AG04449 (cell line): ENCODE measurements at places on chromosomes 1 and 21.

DNA sequence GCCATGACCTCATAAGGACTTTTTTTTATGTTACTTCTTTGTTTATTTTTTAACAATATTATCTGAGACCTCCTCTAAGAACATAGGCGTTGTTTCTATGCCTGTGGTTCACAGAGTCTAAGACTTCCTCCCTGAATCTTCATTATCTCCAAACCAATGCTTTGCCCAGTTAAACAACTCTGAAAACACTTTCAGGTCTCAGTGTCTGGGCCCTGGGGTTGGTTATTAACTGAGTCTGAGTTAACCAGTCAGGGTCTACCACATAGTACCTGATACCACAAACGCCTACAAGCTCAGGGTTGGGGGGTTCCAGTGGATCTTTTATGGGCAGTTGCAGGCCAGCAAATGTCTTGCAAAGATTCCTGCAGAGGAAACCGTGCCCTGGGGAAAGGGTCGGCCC lies 138.2 kb downstream of the AJAP1 start:
- no peak for DNase-seq

DNA sequence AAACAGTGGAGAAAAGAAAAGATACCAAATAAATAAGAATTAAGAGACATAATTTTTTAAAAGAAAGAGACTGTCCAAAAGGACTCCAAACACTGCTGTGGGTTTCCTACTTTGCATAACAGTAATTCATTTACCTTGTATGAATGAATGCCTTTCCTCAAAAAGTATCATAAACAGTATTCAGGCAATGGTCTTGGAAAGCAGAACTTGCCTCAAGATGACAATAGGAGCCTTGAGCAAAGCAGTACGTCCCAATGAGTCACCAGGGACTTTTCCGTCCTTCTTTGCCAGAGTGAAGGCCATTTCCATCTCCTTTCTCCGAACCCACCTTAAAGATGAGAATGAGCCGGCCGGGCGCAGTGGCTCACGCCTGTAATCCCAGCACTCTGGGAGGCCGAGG lies 186.4 kb downstream of the ZBTB18 start:
- no peak for DNase-seq

GRCh38 chr21:31184459-31184858 lies 146.2 kb upstream of the KRTAP19-8 start:
- no peak for DNase-seq

DNA sequence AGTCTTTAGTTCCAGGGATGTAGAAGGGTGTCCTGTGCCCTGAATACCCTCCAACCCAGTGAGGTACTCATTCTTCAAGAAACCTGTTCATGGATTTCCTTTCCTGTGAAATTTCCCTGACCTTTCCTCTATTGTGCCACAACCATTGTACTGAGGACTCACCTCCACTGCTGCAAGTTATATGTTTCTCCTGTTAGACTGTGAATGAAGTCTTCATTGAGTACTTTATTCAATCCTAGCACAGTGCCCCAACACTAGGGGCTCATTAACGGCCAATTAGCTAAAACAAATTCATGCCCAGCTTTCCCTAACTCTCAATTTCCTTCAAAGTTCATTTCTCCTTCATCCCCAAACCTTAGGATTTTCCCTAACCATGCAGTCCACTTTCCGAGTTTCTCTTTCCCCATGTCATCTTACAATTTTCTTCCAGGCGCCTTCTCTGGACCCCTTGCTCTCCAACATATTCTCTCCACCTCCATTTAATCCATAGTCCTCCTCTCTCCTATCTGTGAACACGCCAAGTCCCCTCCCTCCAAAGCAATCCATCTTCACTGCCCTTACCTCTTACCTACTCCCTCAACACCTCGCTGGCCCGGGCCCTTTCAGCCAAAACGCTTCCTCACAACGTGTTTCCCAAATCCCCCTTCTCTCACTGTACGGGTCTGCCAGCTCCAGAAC lies 1.3 kb downstream of the TRIM33 start:
- DNase-seq, result no peak

DNA sequence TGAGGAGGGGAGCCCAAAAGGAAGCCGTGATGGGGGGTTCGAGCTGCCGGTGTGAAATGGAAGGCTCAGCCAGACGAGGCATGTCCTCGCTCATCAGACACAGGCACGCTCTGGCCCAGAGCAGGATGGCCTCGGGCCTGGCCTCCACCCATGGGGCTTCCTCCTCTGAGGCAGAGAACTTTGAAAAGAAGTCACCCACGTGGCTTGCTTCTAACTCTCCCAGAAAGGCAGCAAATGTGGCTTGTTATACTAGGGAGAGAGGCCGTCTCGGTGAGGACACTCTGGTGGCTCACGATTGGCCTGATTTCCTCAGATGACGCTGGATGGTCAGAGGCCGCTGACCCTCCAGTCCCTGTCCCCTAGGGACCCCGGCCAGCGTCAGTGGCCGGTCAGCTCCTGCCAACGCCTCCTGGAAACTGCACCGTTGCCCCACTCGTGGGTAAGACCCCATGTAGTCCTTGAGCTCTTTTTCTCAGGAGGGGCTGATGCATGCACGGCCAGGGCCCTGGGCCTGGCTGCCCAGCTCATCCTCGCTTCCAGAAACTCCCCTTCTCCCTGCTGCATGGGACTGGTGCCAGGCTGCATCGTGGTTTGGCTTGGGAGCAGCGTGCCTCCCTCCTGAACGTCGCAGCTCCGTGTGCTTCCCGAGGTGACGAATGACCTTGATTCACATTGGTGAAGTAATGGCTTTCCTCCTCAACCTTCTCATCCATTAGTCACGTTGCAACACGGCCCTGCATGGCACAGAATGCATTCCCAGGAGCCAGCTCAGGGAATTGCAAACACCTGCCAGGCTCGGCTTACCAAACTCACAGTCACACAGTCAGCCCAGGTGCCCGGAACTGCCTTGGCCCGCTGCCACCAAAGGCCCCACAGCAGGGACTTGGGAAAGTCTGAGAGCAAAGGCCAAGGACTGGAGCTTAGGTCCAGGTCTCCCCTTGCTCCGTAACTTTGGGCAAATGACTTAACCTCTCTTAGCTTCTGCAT lies 58.8 kb downstream of the TOMM20 start:
- peak; percentile 69 for DNase-seq

DNA sequence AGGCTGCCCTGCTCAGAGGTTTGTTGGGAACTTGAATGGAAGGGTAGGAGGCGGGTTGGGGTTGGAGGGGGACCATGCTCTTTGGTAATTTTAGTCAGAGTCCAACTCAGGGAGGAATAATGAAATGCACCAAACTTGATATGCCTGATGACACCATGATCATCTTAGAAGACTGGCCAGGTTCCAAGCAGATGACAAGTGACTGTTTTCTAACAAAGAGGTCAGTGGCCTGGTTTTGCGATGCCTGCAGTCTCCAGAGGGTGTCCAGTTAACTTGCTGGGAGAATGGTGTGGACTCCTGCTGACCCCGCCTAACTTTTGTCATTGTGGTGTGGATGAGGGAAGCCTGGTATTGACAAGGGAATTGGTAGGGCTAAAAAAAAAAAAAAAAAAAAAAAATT lies 12.4 kb downstream of the VANGL1 start:
- no peak for DNase-seq

GRCh38 chr1:16973215-16973614 lies 7.2 kb downstream of the MFAP2 start:
- no peak for DNase-seq

- no peak for DNase-seq
Observed at GRCh38 chr1:150015651-150016131, 5.2 kb upstream of the OTUD7B start.

DNA sequence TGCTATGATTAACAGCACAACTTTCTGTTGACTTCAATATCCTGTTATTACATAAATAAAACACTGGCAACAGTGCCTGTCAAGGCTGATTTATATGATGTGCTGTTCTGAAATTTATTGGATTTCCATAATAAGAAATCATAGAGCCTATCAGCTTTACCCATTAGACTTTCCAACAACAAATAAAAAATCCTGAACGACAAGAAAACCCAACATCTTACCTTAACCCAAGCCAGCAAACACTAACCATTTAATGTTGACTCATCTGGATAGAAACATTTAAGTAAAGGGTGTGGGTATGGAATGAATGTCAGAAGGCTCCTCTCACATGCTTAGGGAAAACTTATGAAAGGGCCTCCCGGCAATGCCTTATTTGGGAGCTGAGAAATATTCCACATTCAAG lies 165.1 kb downstream of the SLC45A1 start:
- no peak for DNase-seq

DNA sequence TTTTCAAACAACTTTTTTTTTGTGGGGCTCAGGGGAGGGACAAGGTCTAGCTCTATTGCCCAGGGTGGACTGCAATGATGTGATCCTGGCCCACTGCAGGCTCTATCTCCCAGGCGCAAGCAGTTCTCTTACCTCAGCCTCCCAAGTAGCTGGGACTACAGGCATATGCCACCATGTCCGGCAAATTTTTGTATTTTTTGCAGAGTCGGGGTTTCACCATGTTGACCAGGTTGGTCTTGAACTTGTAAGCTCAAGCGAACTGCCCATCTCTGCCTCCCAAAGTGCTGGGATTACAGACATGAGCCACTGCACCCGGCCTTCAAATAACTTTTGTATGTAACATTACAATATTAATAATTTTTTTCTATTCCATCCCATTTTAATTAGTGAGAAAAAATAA lies 33.0 kb downstream of the RAB3GAP2 start:
- DNase-seq, result no peak

DNA sequence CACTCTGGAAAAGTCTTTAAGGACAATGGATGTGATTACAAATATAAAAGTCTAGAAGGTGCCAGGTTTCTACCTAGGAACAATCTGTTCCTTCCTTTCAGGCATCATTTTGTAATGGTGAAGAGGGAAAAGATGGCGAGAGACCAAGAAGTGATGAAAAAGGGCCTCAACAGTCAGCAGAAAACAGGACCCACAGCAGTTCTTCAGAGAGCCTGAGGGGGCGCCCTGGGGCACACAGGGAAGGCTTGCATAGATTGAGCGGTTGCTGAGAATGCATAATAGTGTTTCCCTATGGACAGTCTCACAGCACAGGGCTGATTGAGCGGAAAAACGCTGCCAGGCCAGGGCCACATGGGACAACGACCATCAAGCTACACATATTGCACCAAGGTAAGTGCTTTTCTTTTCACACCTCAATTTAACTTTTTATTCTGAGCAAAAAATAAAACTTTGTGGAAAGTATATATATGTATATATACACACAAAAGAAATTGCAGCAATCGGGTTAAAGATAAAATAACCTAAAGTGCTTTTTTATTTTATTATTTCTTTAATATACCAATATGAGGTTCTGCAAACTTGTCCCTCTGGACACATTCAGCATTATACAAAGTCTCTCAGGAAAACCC lies 3.1 kb upstream of the YRDC start:
- DNase-seq, result no peak

DNA sequence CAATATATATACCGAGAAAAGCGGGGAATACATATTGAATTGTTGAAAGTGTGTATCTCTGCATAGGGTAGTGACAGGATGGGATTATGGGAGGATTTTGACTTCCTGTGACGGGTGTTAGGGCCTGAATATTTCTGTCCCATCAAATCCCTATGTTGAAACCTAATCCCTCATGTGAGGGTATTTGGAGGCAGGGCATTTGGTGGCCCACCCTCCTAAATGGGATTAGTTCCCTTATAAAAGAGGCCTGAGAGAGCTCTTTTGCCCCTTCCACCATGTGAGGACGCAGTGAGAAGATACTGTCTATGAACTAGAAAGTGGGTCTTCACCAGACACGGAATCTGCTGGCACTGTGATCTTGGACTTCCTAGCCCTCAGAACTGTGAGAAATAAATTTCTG lies 137.3 kb downstream of the ZSCAN20 start:
- DNase-seq, result no peak

DNA sequence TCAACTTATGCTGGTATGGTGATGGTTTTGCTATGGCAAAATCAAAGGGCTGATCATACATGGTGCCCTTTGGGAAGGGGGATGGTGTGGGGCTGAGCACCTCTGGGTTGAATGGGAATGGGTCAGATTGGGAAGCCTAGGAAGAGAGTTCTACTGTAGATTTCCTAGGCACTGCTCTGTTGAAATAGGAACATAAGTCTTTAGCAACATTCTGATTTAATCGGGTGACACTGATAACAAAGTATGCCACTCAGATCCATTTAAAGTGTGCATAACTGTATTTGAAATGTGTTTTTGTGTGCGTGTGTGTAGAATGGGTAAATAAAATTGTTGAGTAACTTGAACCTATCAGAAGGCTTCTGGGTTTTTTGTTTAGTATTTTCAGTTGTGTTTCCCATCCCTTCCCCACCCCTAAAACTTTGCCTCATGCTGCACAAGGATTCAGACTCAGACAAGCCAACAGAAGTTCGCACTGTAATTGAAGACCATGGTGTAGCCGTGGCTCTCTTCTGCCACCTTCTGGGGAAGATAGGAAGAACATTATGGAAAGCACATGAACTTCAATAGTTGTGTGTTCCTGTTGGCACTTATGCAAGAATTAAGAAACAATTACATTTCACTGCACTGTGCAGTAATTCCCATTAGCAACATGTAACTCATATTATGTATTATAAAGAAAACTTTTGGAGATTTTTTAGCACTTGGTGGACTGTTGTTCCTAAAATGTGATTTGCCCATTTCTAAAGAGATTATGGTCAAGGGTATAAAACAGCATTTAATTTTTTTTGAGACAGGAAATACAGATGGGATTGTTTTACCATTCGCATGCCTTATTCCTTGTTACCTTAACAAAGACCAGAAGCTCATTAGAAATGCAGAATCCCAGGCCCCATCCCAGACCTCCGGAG lies 10.9 kb upstream of the C4BPB start:
- DNase-seq, result peak; percentile 23

GRCh38 chr1:115222616-115223402 lies 115.2 kb downstream of the NGF start:
- no peak for DNase-seq
